ENCODE measurements at places on chromosomes 4 and X.
A peak's percentile ranks its signal among the peaks of the same experiment; 100 is the strongest.

DNA sequence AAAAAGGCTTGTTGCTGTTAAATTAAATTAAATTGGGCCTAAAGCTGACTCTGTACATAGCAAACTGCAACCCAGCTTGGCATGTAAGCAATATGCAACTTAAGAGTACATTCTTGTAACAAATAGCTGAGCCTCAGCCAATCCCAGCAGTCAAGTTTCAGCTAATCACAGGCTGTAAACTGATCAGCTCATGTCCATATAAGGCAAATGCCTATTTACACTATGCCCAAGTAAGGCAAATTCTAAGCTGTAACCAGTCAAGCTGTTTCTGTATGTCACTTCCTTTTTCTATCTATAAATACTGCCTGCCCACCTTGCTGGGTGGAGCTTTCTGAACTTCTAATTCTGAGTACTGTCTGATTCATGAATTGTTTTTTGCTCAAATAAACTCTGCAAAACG lies 429.1 kb upstream of the FTHL17 start:
- DNase-seq = no peak
- no peak overlapping the region for H3K27ac ChIP-seq
- H3K36me3 ChIP-seq = no peaks in the 10 kb centered on the region
- H3K4me3 ChIP-seq = no peak overlapping the region

GRCh38 chrX:49276671-49277534 lies 7.3 kb downstream of the PPP1R3F start:
- DNase-seq = no peak
- no peak overlapping the region for H3K4me3 ChIP-seq
- peaks cover 10% of the 10 kb centered on the region for H3K4me1 ChIP-seq
- H3K27ac ChIP-seq = no peak overlapping the region
- H3K27me3 ChIP-seq = no peaks in the 10 kb centered on the region
- H3K36me3 ChIP-seq = no peaks in the 10 kb centered on the region

DNA sequence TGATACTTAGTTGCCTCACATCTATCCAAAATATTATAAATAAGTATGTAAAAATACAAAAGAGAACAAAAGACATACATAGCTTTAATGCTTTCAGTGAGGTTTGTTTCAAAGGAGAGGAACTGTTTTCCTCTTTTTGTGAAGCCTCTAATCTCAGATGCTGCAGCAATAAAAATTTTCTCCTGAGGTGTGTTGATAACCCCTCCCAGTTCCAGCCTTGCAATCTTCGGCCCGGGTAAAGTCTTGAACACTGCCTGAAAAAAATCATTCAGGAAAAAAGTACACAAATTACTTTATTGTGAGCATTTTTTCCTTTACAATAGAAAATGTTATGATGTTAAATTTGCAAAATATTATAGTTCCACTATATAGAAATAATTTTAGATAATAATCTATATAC lies 8.8 kb downstream of the BBS7 start:
- H3K27ac ChIP-seq = no peak overlapping the region
- H3K4me3 ChIP-seq = no peak overlapping the region
- H3K4me1 ChIP-seq = peaks cover 2% of the 10 kb centered on the region
- peaks cover 3% of the 10 kb centered on the region for H3K36me3 ChIP-seq
- DNase-seq = no peak

- H3K27ac ChIP-seq = no peak overlapping the region
- no peak overlapping the region for H3K4me3 ChIP-seq
- H3K4me1 ChIP-seq = no peaks in the 10 kb centered on the region
- no peak for DNase-seq
- no peaks in the 10 kb centered on the region for H3K27me3 ChIP-seq
- no peaks in the 10 kb centered on the region for H3K36me3 ChIP-seq
Measured at GRCh38 chr4:159593681-159594080, 490.8 kb downstream of the RAPGEF2 start.

DNA sequence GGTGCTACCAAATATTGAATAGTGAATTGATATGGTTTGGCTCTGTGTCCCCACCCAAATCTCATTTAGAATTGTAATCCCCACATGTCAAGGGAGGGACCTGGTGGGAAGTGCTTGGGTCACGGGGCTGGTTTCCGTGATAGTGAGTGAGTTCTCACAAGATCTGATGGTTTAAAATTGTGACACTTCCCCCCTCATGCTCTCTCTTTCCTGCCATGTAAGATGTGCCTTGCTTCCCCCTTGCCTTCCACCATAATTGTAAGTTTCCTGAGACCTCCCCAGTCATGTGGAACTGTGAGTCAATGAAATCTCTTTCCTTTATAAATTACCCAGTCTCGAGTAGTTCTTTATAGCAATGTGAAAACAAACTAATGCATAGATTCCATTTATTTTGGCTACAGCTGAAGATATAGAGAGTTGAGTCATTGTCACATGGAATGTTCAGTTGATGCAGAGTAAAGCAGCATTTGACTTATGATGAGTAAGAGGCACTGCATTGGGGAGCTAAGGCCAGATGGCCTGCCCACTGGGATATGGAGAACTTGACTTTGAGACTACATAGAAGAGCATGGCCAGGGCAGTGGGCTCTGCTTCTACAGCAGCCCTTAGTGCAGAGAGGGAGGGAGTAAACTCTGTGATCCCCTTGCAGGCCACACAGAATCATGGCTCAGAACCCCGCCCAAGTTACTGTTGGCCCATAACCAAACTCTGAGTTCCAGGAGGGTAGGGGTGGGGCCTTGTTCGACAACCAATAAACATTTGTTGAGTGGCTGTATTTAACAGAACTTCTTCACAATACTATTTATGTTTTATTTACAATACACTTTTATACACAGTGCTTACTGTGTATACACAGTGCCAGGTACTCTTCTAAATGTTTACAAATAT lies 34.2 kb downstream of the RAI2 start:
- DNase-seq = no peak
- H3K4me3 ChIP-seq = no peak overlapping the region
- H3K27ac ChIP-seq = no peak overlapping the region
- H3K4me1 ChIP-seq = no peaks in the 10 kb centered on the region

GRCh38 chrX:21565025-21565424 lies 93.1 kb downstream of the KLHL34 start:
- no peak overlapping the region for H3K27ac ChIP-seq
- DNase-seq = no peak
- no peaks in the 10 kb centered on the region for H3K36me3 ChIP-seq
- no peaks in the 10 kb centered on the region for H3K27me3 ChIP-seq

DNA sequence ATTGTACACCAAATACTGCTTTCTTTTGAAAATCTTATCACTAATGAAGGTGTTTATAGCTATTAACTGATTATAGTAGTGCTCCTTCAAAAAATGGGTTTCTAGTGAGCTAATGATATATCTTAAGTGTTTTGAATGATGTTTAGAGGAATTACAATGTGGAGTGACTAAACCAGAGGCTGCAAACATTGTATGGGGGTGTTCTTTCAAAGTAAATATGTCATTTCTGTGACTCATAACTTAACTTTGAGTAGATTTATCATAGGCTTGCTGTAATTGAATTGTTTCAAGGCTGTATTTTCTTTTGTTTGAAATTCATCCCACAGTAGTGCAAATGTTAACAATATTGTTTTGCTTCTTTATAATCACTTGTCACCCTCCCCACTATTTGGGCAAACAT lies 141.6 kb downstream of the IL1RAPL2 start:
- H3K27ac ChIP-seq = no peak overlapping the region
- H3K36me3 ChIP-seq = no peaks in the 10 kb centered on the region
- H3K4me3 ChIP-seq = no peak overlapping the region
- peaks cover 3% of the 10 kb centered on the region for H3K27me3 ChIP-seq
- no peaks in the 10 kb centered on the region for H3K4me1 ChIP-seq

- DNase-seq = no peak
- no peak overlapping the region for H3K27ac ChIP-seq
- H3K4me3 ChIP-seq = no peak overlapping the region
- H3K4me1 ChIP-seq = no peaks in the 10 kb centered on the region
Measured at GRCh38 chr4:117477925-117478324, 392.5 kb upstream of the TRAM1L1 start.

DNA sequence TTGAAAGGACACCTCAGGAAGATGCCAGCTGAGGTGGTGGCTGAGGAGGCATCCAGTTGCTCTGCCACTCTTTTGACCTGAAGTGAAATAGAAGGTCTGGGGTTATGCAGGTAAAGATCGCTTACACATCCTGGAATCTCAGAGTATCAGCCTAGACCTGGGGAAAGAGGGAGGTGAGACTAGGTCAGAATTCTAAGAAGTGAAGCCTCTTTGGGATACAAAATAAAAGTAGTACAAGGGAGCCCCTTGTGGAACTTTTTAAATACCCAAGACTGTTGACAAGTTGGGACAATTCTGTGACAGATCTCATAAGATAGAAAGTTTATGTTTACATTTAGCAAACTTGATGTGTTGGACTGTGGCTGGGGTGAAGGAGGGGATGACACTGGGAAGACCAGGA lies 263.1 kb downstream of the SPRY1 start:
- no peaks in the 10 kb centered on the region for H3K4me1 ChIP-seq
- no peak overlapping the region for H3K27ac ChIP-seq
- H3K36me3 ChIP-seq = no peaks in the 10 kb centered on the region
- no peak for DNase-seq
- H3K4me3 ChIP-seq = no peak overlapping the region

- no peaks in the 10 kb centered on the region for H3K4me1 ChIP-seq
- no peak overlapping the region for H3K4me3 ChIP-seq
- H3K27me3 ChIP-seq = no peaks in the 10 kb centered on the region
- H3K27ac ChIP-seq = peak overlapping the region; percentile 17
- peaks cover 4% of the 10 kb centered on the region for H3K36me3 ChIP-seq
- peak; percentile 36 for DNase-seq
Measured at GRCh38 chr4:94544811-94545210, 93.1 kb downstream of the PDLIM5 start.

DNA sequence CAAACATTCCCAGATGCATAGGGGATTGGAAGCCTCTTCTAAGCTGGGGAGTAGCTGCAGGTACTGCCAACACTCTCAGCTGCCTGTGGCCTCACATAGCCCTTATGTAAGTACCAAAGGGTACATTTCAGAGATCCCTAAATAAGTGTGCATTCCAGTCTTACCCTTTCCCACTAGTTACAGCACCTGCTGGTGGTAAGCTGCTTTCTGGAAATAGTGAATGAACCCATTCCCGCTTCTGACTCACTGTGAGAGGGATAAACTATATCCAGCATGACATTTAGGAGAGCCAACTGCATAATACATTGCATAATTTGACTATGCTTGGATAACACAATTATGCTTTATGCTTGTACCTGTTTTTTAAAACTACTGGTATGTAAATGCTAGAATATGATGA lies 149.0 kb downstream of the FAM13A start:
- H3K4me1 ChIP-seq = no peaks in the 10 kb centered on the region
- H3K36me3 ChIP-seq = peaks cover 6% of the 10 kb centered on the region
- H3K27ac ChIP-seq = no peak overlapping the region
- DNase-seq = peak; percentile 14

- no peak for DNase-seq
- no peaks in the 10 kb centered on the region for H3K36me3 ChIP-seq
- no peaks in the 10 kb centered on the region for H3K27me3 ChIP-seq
- no peak overlapping the region for H3K27ac ChIP-seq
Measured at GRCh38 chr4:85151786-85152185, 185.3 kb upstream of the WDFY3 start.

Data from mesenchymal stem cell (in vitro differentiated cells and primary cell).